ENCODE measurements at places on chromosomes 2 and 18.

GRCh38 chr18:57666818-57667497 is 45.3 kb upstream of the NARS1 start:
- no peak for DNase-seq

DNA sequence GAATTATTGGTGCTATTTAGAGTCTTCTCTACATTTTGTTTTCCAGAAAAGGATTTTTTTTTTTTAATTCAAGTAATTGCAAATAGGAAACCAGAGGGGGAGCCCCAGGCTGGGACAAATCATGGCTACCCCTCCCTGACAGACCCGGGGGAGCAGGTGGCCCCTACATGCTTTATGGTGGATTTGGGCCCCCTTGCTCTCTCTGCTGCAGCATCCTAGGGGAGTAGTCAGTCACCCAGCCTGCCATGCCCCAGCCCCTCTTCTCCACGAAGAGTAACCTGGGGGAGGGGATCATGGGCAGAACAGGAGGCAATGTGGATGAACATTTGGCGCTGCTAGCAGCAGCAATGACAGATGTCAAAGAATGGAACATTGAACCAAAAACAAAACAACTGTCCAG is 4.6 kb downstream of the C2orf81 start:
- peak; percentile 45 for DNase-seq

DNA sequence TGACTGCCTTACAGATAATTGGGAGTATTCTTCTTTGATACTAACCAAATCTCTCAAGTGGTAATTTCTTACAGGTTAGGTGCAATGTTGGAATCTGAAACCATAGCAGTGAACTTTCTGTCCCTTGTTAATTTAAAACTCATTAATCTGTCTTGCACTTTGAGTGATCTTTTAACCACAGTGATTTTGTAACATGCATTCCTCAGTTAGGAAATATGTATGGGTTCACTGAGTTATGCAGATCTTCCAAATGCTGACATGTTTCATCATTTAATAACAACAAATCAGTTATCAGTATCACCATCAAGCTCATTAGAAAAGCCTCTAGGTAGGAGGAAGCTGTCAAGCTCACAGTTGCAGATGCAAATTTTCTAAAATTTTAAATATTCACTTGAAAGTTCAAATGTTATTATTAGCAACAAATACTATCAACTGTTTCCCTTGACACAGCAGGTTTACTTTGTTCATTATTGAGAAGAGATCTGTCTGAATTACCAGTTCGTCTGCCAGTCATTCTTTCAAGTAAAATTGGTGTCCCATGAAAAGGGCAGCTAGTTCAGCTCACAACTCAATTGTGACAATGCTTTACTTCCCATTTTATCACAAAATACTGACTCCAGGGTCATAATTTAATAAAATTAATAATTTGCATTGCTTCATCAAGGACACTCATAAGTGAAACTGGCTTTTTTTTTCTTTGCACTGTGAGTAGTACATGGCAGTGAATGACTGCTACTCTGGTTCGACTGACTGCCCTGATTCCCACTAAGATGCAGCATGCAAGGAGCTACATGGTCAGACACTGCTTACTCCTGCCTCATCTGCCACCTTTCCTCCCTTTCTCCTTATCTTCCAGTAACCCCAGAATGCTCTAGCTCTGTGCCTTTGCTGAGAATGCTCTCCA is 31.6 kb downstream of the SUCLG1 start:
- no peak for DNase-seq

DNA sequence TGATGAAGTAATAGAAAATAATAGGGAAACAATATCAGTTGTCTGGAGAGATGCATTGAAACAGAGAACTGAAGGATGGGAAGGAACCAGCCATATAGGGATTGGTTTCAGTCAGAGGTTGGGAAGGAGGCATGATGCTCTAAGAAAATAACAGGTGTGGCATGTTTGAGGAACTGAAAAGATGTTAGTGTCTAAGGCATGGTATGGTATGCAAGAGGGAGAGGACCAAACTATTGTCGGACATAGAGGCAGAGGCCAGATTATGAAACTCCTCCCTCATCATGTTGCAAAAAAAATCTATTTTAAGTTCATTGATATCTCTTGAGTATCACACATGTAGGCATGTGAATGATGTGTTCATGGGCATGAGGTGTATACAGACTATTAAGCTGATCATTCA is 48.9 kb upstream of the EMILIN2 start:
- no peak for DNase-seq

DNA sequence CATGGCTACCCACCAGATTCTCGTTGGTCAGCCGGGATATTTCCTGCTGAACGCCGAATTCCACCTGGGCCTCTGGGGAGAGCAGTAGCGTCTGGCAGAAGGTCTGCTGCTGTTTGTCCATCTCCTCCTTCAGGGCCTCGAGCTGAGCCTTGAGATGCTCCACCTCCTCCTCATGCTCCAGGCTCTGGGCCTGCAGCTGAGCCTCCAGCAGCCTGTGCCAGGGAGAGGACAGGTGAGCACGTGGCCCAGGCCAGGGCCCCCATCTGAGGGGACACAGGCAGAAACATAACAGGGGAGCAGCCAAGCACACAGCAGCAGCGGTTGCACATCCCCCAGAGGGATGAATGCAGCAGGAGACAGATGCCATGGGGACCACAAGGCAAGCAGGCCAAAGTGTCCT is 40.1 kb upstream of the ACAA2 start:
- DNase-seq, result no peak

DNA sequence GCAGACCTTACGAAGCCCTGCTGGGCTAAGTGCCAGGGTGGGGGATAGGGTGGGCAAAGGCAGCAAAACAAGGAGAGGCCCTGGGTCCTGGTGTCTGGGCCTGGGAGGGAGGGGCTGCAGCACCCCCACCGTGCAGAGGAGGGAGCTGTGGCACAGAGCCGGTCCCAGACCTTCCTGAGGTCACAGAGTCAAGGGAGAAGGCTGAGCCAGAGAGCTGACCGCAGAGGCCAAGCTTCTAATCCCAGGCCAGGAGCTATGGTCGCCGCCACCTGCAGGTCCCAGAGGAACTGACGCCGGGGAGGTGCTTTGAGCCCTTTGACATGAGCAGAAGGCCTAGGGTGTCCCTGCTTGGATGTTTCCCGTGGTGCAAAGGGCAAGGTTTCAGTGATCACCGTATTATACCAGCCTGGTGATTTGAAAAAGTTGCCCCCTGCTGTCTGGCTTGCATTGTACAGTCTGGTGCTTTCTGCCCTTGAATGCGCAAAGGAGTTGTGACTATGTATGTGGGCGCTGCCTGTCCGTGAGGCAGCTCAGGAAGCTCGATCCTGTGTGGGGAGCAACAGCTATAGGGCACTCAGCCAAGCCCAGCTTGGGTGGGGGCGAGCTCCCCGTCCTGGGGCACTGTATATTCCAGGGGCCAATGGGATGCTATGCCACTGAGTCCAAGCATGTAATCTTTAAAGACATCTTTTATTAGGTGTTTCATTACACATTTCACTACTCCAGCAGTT is 44.3 kb downstream of the EDAR start:
- DNase-seq, result no peak

DNA sequence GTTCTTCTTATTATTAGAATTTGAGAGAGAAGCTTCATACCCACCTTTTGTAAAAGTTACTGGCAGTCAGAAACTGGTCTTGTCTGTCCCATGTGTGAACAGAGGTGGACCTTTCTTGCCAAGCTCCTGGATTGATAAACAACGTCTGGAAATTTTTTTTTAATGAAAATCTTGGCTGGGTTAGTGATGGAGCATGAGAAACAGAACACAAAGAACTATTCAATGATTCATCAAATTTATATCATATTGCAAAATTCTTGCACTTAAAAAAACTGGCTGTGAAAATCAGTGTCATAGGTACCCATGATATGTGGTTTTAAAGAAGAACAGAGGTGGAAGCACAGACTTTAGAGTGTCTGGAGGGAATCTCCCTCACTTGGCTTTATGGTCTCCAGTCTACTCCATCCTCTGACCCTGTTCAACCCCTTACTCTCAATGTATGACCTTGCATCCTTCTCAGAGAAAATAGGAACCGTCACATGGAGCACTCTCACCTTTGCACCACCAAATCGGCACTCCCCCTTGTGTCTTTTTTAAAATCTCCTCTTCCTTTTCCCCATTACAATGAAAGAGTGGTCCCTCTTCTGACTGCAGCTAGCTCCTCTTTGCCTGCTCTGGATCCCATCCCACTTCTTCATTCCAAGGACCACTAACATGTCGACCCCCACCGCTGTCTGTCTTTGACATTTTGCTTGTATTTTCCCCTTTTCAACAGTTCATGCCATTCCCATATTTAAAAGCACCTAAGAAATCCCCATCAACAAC is 58.2 kb downstream of the COPS8 start:
- DNase-seq, result no peak

All from frontal cortex (tissue), 4 donors.